ENCODE measurements at places on chromosomes 1 and 21.

DNA sequence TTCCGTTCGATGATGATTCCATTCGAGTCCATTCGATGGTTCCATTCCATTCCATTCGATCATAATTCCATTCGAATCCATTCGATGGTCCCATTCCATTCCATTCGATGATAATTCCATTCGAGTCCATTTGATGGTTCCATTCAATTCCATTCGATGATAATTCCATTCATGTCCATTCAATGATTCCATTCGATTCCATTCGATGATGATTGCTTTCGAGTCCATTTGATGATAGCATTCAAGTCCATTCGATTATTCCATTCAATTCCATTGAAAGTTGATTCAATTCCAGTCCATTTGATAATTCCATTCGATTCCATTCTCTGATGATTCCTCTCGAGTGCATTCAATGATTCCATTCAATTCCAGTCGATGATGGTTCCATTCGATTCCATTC lies 3895.3 kb downstream of the SRGAP2C start:
- no peak for DNase-seq

DNA sequence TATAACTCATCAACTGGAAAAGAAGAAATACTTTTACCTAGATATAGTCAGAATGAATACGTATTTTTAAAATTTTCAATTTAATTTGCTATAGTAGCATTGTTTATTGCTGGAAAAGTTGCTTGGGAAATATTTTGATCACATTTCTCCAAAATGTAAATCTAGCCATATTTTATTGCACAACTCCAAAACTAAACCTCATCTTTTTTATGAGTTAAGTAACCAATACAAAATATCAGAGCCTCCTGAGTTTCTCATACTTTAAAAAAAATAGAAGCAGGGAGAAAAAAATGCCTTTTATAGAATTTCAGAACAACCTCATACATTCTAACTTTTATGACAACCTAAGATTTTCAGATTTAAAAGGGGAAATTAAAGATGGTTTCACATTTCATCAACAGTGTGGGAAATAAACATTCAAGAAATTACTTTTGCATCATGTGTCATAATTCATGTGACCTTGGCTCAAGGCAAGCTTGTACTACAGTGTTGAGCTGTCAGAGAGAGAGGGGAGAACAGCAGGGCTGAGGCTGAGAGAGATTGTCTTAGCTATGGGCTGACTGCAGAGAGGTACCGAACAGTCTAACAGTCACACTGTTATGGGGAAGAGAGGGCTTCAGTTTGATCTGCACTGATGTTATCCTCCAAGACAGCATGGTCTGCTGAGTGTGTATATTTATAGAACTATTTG lies 519.0 kb downstream of the LTN1 start:
- no peak for DNase-seq

DNA sequence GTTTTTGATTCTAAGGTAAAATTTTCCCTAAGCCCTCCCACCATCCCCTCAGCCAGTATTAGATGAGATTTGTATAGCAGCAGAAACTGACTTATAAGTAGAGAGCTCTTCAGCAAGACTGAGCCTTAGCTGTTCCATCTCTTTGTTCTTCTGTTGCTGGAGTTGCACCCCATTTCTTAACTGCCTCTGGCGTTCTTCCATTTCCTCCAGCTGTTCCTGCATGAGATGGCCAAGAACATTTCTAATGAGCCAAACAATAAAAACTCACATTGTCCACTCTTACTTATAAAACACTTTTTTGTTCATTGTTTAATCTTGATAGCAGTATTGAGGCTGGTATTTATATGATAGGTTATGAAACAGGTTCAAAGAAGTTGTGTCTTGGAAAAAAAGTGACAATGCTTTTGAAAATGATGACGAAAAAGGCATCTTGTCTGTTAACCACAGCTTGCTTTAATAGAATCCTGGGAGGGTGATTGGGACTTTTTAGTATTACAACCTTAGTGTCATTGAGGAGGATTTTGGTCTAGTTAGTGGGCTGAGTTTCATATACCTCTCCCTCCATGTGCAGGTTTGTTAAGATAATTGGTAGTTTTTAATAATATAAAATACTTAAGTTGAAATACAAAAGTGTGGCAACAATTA lies 18.3 kb downstream of the SYNC start:
- no peak for DNase-seq

DNA sequence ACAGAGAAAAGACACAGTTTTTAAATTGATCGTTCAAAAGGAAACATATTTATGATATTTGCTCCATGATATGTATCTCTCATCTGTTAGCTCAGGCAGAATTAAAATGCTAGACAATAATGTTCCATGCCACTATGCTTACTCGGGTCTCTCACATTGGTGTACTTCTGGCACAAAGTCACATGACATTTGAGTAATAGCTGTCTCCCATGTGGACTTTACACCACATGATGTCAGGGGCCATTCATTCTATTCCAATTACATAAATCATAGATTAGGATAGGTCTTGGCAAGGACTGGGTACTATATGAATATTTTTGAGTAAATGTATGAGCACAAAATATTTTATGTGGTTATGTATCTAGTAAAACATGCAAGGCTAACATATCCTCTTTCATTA lies 648.4 kb downstream of the PLA2G4A start:
- peak; percentile 23 for DNase-seq

- peak; percentile 90 for DNase-seq
Observed at GRCh38 chr1:232634096-232634495, 4.2 kb upstream of the SIPA1L2 start.

- DNase-seq = no peak
Observed at GRCh38 chr1:165988817-165989216, 161.4 kb downstream of the UCK2 start.

GRCh38 chr1:89688607-89689006 lies 55.7 kb downstream of the LRRC8C start:
- no peak for DNase-seq

DNA sequence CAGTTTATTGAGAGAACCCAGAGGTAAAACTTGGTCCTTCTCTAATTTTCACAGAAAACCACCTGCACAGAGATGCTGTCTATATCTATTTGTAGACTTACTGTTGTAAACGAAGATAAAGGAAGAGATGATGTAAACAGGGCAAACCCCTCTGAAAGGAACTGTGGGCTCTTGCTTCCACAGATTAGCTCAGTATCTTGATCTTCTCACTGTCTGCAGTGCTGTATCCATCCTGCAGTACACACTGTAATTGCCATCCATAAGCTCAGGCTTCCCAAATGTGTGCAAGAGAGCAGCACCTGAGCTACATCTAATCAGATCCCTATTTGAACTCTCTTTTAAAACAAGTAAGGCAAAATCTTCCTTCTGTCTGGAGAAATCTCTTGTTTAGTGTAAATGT lies 16.6 kb upstream of the RWDD3 start:
- no peak for DNase-seq

DNA sequence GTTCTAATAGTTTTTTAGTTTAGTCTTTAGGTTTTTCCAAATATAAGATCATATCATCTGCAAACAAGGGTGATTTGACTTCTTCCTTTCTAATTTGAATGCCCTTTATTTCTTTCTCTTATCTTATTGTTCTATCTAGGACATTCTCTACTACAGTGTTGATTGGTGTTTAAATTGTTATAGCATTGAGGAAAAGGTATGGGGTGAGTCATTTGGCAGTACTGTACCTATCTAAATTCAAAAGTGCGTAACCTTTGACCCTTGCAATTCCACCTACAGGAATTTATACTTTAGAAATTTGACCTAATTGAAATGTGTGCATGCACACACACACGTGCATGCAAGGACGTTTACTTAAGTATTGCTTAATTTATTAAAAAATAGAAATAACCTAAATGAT lies 78.3 kb downstream of the MAB21L3 start:
- DNase-seq = no peak

GRCh38 chr1:22876359-22877111 lies 96.1 kb downstream of the LACTBL1 start:
- no peak for DNase-seq

- DNase-seq = no peak
Observed at GRCh38 chr1:20109223-20109856, 10.0 kb downstream of the PLA2G2D start.

DNA sequence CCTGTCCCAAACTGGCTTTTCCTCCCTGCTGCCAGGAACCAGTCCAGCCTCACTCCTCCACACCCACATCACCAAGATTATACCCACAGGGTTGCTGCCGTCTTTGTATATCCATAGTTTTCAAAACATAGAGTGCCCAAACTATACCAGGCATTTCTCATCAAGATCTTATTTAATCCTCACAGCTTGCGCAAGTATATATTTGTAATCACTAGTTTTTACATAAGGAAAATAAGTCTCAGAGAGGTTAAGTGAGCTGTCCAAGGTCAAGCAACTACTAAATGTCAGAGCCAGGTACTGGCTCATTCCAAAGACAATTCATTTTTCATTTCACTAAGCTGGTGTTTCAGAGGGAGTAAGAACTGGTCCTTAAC lies 34.9 kb upstream of the ZNF362 start:
- DNase-seq = no peak

- DNase-seq = no peak
Observed at GRCh38 chr1:93095804-93096585, 16.9 kb downstream of the MTF2 start.

Measured in NCI-H510A treated with DMSO at 0.1 percent for 48 hours (cell line).